ENCODE measurements at places on chromosomes 3 and 15.

GRCh38 chr15:69668039-69668705, 215.6 kb downstream of the RPLP1 start:
- peak; percentile 6 for DNase-seq

DNA sequence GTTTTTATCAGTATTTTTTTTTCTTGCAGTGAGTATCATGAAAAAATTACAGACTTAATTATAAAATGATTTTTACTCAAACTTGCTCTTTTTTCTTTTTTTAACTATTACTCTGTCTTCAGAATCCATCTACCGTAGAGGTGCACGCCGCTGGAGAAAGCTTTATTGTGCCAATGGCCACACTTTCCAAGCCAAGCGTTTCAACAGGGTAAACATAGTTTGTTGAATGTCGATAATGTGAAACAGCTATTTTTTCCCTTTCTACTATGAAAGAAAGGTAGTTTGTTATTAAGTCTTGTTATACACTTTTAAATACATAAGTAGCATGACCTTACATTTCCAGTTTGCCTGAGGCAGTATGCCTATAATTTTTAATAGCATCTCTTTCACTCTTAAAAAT, 45.6 kb downstream of the PRKCI start:
- no peak for DNase-seq

- DNase-seq = no peak
Observed at GRCh38 chr15:44092221-44092620, 102.8 kb downstream of the FRMD5 start.

DNA sequence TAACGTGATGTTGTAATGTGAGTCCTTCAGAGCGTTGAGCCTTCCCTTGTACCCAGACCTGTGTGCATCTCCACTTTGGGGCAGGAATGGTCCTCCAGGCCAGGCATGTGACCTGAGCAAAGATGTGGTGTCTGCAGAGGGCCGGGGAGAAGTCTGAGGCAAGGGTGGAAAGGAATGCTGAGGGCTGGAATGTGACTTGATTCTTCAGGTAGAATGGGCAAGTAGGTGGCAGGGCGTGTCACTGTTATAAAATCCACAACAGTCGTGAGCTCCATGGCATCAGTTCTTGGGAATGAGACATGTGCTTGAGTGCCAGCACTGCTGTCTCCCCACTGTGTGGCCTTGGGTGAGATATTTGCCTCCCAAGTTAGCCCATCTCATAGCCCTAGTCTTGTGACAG, 24.0 kb upstream of the BSN start:
- DNase-seq = no peak

- no peak for DNase-seq
Observed at GRCh38 chr3:184696697-184697096, 15.2 kb downstream of the MAGEF1 start.

DNA sequence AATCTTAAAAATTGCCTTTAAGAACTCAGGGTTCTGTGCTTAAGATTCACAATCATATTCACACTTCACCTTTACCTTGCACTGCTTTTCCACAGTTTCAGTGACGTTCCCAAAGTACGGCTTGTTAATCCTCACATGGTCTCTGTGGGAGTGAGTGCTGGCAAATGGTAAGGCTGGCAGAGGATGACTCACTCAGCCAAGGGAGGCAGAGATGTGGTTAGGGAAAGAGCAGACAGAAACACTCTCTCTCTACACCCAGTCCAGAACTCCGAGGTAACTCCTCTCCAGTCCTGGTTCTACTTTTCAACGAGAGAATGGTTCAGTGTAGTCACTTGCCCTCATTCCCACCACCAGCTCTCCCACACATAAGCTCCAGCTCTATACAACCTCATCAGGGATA, 33.1 kb downstream of the RASGRP1 start:
- no peak for DNase-seq

DNA sequence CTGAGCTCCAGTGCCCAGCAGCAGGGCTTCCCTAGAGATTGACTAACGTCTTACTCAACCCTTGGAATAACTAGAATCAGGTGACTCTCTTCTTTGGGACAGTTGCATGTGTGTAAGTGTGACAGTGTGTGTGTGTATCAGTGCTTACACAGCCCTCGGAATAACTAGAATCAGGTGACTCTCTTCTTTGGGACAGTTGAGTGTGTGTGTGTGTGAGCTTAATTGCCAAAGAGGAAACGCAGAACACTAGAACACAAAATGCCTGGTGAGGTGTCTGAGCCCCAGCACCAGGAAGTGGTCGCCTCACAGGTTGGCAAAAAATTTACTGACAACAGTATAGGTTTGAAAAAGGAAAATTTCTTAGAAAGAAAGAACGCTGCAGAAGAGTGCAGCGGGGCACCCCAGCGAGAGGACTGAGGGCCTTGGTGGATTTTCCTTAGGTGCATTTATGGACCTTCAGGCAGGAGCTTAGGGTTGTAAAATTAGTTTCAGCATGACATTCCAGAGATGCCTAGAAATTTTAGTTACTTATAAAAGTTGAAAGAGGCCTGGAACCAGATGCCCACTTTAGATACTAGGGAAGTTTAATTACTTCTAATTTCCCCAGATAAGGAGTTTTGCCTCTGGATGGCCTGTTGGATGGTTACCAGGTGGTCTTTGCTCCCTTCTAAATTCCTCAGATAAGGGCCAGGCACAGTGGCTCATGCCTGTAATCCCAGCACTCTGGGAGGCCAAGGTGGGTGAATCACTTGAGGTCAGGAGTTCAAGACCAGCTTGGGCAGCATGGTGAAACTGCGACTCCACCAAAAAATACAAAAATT, 3.7 kb upstream of the WDR82 start:
- peak; percentile 88 for DNase-seq

DNA sequence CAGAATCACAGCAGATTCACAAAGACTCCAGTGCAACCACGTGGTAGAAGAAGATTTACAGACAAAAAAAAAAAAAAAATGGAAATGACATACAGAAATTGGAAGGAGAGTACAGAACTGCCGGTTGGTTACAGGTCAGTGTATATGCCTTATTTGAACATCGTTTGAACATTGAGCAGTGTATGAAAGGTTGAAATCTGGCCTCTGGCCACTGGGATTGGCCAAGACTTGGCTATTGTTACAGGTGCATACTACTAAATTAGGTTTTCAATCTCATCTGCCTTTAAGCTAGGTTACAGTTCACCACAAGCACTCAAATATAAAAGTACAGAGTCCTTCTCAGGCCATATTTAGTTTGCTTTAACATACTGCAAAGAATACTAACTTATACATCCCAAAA, 59.8 kb downstream of the THBS1 start:
- DNase-seq = no peak

DNA sequence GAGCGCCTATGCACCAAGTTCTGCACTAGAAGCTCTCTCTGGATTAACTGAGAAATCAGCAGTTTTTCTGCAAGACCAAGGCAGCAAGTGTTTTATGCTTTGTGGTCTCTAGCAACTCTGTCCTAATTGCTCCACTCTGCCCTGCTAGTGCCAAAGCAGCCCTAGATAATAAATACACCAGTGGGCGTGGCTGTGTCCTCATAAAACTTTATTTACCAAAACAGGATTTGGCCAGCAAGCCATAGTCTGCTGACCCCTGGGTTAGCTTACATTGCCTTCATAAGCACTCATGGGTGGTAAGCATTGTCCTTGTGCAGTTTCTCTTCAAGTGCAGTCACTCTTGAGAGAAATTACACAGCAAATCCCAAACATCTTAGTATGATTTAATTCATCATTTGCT, 30.7 kb upstream of the SLC24A5 start:
- DNase-seq = no peak

DNA sequence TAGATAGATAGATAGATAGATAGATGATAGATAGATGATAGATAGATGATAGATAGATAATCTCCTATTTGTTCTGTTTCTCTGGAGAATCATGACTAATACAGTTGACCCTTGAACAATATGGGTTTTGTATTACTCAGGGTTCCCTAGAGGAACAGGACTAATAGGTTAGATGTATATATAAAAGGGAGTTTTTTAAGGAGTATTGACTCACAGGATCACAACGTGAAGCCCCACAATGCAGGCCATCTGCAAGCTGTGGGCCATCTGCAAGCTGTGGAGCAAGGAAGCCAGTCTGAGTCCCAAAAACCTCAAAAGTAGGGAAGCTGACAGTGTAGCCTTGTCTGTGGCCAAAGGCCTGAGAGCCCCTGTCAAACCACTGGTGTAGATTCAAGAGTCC, 67.6 kb downstream of the PYDC2 start:
- no peak for DNase-seq

DNA sequence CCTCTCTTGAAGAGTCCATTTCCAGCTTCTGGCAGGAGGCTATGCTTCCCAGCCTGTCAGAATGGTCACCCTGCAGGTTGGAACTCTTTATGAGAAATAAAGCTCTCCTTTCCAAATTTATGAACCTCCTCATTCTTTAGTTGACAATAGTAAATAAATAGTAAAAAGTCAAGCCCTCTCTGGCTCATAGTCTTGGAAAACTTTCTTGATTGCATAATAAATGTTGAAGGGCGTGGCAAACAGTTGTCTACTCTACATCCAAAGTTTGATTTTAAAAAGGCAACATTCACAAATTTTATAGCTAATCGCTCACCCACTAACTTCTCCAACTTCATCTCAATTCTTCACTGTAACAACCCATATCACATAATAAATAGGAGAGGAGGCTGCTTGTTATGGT, 58.8 kb downstream of the MCF2L2 start:
- DNase-seq = no peak

GRCh38 chr3:167728176-167728575, 6.5 kb downstream of the PDCD10 start:
- no peak for DNase-seq

- no peak for DNase-seq
Observed at GRCh38 chr3:110741891-110742290, 329.7 kb upstream of the NECTIN3 start.

GRCh38 chr3:4823986-4824925, 155.0 kb upstream of the BHLHE40 start:
- no peak for DNase-seq

- DNase-seq = no peak
Observed at GRCh38 chr15:60740787-60741354, 261.9 kb upstream of the ICE2 start.

GRCh38 chr3:114127517-114127916, 51.3 kb downstream of the DRD3 start:
- no peak for DNase-seq
